ENCODE measurements at places on chromosomes 11 and 22.

DNA sequence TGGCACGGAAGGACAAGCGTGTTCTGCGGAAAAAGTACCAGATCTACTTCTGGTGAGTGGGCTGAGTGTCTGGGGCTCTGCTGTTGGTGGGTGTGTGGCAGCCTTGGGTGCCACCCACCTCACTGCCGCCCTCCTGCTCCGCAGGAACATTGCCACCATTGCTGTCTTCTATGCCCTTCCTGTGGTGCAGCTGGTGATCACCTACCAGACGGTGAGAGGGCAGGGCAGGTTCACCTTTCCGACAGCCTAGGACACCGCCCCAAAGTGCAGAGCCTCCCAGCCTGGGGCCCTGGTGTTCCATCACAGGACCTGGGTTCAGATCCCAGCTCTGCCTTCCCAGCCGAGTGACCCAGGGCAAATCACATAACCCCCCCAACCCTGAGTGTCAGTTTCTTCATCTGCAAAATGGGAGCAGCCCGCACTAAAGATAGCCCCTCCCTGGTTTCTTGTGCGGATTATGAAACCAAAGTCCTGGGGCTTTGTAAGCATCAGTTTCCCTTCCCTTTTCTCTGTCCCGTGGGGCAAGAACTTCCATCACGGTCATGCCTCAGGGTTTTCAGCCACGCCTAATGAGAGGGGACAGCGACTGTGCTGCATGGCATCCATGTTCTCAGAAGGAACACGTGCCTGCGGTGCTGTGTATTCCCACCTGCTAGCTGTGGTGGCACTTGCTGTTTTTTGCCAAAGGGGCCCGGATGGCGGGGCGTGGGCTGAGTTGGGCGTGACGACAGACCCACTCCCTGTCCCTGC is 9.8 kb upstream of the TAGLN start:
- no peak for DNase-seq

DNA sequence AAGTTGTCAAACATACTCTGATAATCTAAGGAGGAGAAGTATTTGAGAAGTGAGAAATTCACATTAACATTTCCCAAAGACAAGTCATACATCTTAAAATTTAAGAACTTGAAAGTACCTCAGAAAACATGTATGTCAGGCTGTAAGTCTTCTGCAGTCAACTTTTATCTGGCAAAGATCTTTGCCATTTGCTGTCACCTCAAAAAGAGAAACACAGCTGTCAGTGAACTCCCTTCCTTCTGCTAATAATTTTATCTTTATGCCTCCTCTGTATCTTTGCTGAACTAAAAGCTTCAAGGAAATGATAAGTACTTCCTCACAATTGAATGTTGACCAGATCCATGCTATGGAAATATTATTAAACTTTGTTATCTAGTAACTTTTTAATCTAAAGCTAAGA is 18.7 kb downstream of the TTC17 start:
- no peak for DNase-seq

DNA sequence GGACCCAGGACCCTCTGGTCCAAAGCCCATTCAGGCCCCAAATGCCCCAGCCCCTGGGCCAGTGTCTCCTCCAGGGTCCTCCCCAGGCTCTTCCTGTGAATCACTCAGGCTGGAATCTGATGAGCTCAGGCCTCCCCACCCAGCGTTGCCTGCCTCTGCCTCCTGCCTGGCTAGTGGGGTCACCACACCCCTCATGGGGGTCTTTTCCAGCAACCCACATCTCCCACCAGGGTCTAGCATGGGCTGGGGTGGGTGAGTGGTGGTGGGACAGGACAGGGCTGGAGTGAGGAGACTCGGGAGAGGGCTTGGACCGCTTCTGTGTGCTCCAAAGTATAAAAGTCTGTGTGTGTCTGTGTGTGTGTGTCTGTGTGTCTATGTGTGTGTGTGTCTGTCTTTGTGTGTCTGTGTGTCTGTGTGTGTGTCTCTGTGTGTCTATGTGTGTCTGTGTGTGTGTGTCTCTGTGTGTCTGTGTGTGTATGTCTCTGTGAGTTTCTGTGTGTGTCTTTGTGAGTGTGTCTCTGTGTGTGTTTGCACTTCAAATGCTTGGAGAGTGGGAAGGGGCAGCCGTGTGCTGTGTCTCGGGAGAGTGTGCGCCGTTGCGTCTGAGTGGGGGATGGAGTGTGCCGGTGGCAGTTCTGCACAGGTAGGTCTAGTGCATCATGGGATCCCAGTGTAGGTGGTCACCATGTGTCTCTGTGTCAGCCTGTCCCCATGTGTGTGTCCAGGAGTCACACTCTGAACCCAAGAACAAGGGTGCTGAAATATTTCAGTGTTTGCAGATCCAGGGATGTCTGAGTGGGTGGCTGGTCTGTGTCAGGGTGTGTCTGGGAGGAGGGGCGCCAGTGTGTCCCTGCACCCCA is 8.8 kb downstream of the RIN1 start:
- DNase-seq = peak; percentile 52

- no peak for DNase-seq
Measured at GRCh38 chr11:97894978-97895377, 1125.8 kb upstream of the CNTN5 start.

- DNase-seq = no peak
Measured at GRCh38 chr22:18096823-18097222, 13.8 kb upstream of the TUBA8 start.

DNA sequence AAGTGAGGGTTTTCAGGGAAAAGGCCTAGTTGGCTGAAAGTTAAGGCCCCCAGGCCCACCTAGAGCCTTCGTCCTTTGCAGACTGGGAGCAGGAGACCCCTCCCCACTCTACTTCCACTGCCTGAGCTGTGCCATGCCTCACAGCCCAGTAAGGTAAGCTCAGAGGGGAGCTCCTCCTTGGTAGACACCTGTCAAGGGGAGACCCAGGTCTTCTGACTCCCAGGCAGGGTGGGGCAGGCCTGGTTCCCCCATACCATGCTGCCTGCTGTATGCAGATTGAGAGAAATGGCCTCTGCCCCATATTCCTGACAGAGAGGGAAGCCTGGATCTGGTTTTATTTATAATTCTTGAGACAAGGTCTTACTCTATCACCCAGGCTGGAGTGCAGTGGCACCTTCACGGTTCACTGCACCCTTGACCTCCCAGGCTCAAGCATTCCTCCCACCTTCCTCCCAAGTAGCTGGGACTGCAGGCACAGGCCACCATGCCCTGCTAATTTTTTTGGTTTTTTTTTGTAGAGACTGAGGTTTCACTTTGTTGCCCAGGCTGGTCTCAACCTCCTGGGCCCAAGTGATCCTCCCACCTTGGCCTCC is 697 bp downstream of the RAB36 start:
- DNase-seq = no peak

DNA sequence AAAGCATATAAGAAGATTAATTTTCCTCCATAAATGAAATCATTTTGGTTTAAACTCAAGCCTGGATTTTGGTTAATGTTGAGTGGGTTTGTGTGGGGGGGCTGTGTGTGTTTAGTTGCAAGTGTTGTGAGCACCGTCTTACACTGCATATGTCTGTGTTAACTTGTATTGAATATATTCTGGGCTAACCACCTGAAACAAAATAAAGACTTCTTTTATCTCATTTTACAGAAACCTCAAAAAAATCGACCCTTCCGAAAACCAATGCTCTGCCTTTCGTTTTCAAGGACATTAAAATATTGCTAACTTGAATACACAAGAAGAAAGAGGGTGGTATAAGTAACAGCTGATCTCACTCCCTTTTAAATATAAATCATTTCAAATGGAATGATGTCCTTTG is 192.2 kb upstream of the BLID start:
- DNase-seq = no peak
